Right lobe of liver (tissue), 6 donors: ENCODE measurements at places on chromosomes 1 and 21.

GRCh38 chr1:58768971-58769808, 14.7 kb downstream of the JUN start:
- peak; percentile 80 for DNase-seq

GRCh38 chr1:223088713-223089240, 54.3 kb downstream of the TLR5 start:
- no peak for DNase-seq

DNA sequence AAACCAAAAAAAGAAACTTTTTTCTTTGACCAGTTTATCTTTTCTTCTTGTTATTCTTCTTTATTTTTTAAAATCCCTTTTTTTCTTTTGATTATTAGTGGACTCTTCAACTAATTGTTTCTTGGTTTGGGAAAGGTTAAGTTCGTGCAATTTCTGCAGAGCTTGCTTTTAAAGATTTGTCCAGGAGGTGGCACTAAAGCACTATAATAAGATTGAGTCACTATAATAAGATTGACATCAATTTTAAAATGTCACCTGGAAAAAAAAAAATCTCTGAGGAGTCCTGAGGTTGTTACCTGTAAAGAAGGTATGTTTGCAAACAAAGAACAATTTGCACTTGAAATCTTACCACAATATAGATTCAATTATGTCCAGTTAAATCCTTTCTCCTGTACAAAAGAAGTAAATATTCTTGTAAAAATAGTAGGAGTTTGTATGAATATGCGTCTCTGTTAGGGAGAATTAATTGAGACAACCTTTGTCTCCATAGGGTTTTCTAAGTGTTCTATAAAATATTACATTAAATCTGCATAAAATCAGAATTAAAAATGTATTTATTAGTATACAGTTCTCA, 166.7 kb downstream of the ADGRL4 start:
- no peak for DNase-seq

DNA sequence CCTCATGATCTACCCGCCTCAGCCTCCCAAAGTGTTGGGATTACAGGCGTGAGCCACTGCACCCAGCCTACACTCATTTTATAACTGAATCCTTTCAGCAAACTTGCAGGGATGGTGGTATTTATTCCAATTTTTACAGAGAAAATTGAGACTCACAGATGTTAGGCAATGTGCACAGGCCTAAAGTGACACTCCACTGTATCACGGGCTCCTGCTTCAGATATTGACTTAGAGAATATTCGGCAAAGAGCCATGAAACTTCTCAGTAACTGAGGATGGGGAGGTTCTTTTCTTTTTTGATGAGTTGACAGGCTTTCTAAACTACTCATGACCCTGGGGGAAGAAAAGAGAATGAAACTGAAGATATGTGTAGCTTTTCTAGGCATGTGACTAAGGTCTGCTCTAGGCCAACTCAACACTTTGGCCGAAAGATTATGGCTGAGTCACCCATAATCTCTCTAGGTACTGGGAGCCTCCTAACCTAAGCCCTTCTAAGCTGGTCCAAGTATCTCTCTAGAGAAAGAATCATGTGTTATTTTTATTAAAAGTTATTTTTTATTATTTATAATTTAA, 19.9 kb upstream of the PTCH2 start:
- no peak for DNase-seq

GRCh38 chr1:59124166-59124565, 172.7 kb upstream of the FGGY start:
- no peak for DNase-seq

- DNase-seq, result no peak
These were observed 14.8 kb downstream of the MFSD2A start for GRCh38 chr1:39969531-39970270.

DNA sequence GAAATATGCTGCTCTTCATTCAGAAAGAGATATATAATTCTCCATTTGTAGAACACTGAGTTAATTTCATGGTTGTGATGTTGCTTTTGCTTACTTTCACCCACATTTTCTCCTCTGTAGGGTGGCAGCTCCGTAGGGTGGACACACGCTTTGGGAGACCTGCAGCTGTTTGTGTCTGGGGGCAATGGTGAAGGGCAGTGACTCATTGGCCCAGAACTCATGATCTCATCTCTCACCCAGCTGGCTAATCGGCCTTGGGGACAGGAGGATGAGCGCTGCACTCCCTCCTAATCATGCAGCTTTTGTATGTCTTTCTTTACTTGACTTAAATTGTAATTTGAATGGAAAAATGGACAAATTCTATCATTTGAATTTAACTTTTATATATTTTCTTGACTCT, 9.6 kb downstream of the DISC1 start:
- DNase-seq, result no peak

- no peak for DNase-seq
These were observed 2.0 kb downstream of the CD58 start for GRCh38 chr1:116568662-116569380.

- no peak for DNase-seq
These were observed 24.1 kb downstream of the EIF4G3 start for GRCh38 chr1:21152423-21153100.

- no peak for DNase-seq
These were observed 51.6 kb downstream of the ALG14 start for GRCh38 chr1:95021119-95021518.

GRCh38 chr21:34017039-34017961, 56.1 kb upstream of the MRPS6 start:
- DNase-seq, result no peak

DNA sequence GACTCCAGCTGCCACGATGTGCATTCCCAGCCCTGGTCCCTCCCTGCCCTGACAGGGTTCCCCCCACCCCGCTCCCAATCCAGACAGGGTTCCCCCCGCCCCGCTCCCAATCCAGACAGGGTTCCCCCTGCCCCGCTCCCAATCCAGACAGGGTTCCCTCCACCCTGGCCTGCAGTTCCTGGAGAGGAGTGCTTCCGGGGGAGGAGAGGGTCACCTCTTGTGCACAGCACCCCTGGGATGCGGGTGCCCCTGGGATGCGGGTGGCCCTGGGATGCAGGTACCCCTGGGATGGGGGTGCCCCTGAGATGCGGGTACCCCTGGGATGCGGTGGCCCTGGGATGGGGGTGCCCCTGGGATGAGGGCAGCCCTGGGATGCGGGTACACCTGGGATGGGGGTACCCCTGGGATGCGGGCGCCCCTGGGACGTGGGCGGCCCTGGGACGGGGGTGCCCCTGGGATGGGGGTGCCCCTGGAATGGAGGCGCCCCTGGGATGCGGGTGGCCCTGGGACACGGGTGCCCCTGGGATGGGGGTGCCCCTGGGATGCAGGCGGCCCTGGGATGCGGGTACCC, 36.7 kb upstream of the SLC19A1 start:
- DNase-seq, result no peak

DNA sequence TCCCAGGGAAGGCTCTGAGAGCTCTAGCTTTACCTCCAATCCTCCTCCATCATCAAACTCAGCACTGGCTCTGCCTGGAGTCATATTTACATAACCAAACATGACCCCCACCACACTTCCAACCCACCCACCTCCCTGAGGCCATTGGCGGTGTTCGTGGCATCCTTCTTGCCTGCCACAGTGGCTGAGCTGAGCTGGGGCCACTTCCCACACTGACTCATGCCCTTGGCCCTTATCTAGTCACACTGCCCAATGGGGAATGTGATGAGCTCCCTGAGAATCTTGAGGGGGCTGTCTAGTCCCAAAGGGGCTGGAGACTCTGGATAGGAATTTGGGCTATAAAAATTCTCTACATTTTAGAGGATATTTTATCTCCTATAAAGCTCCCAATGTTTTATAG, 230.9 kb upstream of the IRF2BP2 start:
- no peak for DNase-seq

GRCh38 chr1:41936107-41936506, 17.4 kb upstream of the HIVEP3 start:
- no peak for DNase-seq

GRCh38 chr1:156894001-156894400, 483 bp downstream of the PEAR1 start:
- no peak for DNase-seq

GRCh38 chr1:223363856-223364684, at the start of gene SUSD4:
Gene SUSD4 (minus strand): TSS chr1:223364176. CDS start chr1:223363425, 751 bp downstream.
- peak; percentile 60 for DNase-seq

GRCh38 chr1:16124377-16125087, 31.3 kb downstream of the EPHA2 start:
- no peak for DNase-seq

- DNase-seq, result peak; percentile 69
These were observed at the start of gene CELSR2 for GRCh38 chr1:109248797-109249629. Gene CELSR2 (plus strand): TSS chr1:109249539. CDS start chr1:109250080, 541 bp downstream.
